ENCODE measurements at places on chromosomes 12 and 14.

GRCh38 chr12:47478426-47478825, 227.4 kb downstream of the RPAP3 start:
- DNase-seq, result no peak

DNA sequence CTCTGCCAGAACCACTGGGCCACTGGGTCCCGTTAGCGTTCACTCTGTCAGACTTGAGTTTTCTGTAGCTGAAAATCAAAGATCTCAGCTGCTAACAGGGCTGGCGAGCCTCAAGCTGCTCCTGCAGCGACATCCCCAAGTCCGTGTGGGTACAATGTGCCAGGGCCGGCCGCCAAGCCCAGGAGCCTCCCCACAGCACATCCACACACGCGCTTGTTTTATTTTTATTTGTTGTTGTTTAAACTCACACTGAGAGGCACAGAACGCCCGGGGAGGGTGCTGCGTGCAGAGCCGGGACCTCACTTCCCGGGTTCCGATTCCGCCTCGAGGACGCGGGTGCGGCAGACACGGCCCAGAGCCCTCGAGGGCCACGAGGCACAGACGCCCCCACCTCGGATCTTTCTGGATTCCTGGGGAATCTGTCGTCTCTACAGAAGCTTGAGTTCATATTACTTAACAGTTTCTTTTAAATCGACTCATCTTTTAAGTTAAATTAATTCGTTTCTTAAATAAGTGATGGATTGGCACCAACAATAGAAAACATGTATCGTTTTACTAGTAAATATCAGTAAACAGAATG, 9.3 kb downstream of the GALNT9 start:
- no peak for DNase-seq

DNA sequence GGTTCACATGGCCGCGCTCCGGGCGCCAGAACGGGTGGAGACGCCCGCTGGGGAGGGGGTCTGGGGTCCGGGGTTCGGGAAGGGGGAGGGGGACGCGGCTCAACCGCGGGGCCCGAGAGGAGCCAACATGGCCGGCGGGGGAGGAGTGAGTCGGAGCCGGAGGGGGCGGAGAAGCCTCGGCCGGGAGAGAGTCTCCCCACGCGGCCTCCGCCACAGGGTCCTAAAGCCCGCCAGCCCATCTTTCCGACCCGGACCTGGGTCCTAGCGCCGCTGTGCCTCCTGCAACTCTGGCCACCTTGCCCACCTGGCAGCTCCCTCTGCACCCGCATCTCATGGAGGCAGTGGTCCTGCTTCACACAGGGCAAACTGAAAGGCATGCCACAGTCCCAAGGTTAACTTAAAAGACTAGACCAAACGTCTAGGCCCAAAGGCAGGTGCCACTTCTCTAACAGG, at the start of gene BAZ2A:
BAZ2A (minus strand) TSS at position 147 of the 453 bp plus-strand sequence. CDS start 12,796 bp downstream, outside the sequence.
- DNase-seq, result peak; percentile 76

DNA sequence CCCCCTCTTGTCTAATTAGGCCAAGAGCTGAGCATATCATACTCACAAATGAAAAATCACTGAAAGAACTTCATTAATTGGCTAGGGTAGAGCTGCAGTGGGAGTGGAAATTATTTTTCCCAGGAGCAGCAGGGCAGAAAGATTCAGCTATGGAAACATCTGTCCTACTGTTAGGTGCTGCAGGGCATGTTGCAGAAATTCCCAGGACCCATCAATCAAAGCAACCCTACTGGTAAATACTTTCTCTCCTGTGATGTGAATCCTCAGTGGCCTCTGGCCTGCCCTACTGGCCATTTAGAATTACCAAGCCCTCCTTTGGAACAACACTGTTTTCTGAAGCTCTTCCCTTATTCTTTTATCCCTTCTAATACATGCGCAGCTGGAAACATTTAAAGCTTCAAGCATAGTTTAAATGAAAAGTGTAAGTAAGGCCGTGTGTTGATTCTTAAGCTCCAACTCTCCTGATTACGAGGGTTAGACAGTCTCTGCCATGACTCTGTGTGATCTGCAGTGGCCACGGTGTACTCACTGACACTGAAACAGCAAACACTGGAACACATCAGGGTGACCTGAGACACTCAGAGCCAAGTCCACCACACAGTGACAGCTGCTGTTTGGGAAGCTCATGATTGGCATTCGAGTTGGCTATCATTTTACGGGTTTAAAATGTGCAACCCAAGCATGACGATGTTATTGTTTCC, 62.6 kb upstream of the TMCC3 start:
- DNase-seq, result no peak

DNA sequence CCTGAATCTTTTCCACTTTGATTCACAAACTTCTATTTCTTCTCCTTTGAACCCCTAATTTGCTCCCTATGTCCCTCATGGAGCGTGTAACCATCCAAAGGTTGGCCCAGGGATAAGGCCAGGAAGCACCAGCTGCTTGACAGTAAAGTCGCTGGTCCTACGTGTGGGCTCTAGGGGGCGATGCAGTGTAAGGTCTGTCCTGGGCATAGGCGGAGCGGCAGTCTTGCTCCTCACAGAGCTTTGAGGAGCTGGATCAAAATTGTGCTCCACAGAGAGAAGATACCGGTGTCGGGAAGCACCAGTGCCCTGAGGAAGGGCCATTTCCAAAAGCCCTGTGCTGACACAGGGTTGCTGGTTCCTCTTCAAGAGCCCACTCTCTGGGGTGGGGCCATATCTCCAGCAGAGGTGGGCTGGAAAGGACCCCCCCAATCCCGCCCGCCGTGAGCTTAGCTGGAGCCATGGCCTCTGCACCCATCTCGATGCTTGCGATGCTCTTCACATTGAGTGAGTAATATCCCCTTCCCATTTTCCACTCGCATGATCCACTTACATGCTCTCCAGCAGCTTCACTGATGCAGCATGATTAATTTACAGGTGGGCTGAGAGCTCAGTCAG, 49.9 kb upstream of the OR4E1 start:
- DNase-seq, result peak; percentile 15

GRCh38 chr14:74297986-74298385, 4.7 kb downstream of the ABCD4 start:
- no peak for DNase-seq

DNA sequence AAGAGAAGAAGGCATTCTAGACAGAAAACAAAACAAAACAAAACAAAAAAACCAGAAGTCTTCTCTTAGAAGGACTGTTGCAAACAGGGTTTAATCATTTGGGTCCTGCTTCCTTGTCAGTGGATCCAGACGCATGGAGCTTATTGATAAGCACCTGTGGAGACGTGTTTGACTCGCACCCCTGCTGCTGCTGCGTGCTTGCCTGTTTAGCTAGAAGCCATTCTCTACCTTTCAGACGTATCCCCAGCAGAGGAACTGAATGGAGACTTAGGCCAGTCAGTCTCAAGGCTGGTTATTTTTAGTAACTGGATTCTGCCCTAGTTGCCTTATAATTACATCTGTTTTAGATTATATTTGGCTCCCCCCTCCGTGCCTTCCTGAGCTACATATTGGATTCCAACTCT, 186.1 kb upstream of the EEA1 start:
- no peak for DNase-seq

DNA sequence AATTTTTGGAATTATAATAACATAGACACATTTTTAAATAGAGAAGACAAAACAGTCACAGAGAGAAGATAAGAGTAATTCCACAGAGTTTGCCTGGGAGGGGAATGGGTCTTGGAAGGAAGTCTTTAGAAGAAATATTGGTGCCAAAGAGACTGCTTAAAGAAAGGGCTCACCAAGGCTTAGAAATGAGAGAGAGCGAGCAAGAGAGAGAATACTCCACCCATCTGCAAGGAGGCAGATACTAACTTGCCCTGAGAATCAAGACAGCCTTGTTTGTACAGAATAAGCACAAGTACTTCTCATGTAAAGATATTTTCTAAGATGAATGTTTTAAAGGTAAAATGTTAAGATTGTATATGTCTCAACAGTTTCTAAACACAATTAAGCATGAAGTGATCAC, 165.5 kb downstream of the SLC38A4 start:
- no peak for DNase-seq

All from NCI-H1436 (cell line).